GM13976 (cell line): ENCODE measurements at places on chromosomes 2 and 18.

DNA sequence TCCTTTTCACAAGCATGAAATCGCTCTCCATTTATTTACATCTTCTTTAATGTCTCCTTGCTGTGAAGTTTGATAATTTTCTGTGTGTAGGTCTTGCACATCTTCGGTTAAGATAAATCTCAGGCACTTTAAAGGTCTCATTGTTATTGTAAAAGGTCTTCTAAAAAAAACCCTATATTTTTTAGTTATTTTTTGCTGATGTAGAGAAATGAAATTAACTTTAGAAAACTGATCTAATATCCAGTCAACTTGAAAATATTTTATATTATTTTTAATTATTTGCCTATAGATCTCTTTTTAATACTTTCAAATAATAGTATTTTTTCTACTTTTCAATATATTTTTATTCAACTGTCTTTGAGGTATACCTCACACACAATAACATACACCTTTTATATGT is 169.4 kb downstream of the INSIG2 start:
- no peak for DNase-seq

- DNase-seq = no peak
Measured at GRCh38 chr2:194086129-194086528, 1570.9 kb upstream of the SLC39A10 start.

DNA sequence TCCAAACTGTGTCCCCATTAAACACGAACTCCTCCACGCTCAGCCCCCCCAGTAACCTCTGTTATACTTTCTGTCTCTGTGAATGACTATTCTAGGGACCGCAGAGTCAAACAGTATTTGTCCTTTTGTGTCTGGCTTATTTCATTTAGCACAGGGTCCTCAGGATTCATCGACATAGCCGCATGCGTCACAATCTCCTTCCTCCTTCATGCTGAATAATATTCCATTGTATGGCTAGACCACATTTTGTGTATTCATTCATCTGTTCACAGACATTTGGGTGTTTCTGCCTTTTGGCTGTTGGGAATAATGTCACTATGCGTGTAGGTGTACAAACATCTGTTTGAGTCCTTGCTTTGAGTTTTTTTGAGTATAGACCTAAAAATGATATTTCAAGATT is 80.9 kb downstream of the SH3RF3 start:
- DNase-seq = no peak

GRCh38 chr2:157182834-157183396 is 74.6 kb upstream of the GALNT5 start:
- DNase-seq = no peak
